IPS DF 6.9 (cell line): ENCODE measurements at places on chromosomes 7 and 10.

DNA sequence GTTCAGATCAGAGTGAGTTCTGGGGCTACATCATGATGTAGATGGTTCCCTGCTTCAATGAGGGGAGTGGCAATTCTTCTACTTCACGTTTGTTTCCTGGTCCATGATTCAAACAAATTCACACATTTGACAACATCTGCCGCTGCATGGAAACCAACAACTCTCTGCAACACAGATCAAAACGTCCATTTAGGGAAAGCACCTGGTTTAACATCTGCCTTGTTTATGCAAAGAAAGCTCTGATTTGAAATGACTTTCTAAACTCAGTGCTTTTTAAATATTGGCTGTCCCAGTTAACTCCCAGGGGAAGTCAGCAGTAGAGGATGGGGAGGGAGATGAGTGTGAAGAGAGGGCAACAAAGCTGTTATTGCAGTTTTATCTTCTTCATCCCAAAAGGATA, 93.8 kb downstream of the GAD2 start:
- no peak for DNase-seq

GRCh38 chr7:106312906-106313305, 28.1 kb upstream of the NAMPT start:
- DNase-seq: no peak

DNA sequence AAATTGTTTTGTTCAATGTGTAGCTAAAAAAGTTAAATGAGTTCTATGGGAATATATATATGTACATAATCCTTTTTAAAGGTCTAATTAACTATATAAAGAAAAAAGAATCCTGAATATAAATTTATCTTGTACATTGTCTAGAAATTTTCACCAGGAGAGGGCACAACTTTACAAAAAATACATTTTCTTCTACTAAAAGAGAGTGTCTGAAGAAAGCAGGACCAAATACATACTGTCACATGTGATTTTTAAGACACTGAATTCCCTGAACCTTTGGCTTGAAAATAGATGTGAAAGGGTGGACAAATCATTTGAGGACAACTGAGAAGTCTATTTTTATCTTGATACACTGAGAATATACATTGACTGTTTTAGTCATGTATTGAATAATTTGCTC, 204.3 kb downstream of the DGKB start:
- DNase-seq: no peak

- DNase-seq: no peak
Observed at GRCh38 chr7:156218544-156219306, 406.5 kb upstream of the SHH start.

- DNase-seq: no peak
Observed at GRCh38 chr7:366161-366803, 76.3 kb downstream of the FOXL3 start.

- no peak for DNase-seq
Observed at GRCh38 chr10:31952066-31952465, 23.4 kb upstream of the ARHGAP12 start.

- DNase-seq: no peak
Observed at GRCh38 chr7:55349121-55349520, 16.0 kb upstream of the LANCL2 start.

- no peak for DNase-seq
Observed at GRCh38 chr10:82378146-82378545, 503.2 kb downstream of the NRG3 start.

DNA sequence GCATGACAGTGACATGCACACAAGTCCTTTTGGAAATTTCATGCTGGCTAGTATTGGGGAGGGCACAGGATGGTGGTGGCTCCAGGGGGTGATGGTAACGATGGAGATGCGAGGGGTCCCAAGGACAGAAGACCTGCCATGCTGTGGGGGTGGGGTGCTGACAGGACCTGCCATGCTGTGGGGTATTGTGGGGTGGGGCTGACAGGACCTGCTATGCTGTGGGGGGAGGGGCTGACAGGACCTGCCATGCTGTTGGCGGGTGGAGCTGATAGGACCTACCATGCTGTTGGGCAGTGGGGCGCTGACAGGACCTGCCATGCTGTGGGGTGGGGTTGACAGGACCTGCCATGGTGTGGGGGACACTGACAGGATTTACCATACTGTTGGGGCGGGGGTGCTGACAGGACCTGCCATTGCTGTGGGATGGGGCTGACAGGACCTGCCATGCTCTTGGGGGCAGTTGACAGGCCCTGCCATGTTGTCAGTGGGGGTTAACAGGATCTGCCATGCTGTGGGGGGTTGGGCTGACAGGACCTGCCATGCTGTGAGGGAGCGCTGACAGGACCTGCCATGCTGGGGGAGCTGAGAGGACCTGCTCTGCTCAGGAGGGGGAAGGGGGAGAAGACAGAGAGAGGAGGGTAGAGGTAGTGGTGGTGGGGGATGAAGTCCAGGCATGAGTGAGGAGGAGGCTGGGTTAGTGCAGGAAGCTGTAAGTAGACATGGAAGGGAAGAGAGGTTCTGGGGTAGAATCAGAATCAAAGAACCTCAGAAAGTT, 36.2 kb upstream of the RET start:
- DNase-seq: no peak

DNA sequence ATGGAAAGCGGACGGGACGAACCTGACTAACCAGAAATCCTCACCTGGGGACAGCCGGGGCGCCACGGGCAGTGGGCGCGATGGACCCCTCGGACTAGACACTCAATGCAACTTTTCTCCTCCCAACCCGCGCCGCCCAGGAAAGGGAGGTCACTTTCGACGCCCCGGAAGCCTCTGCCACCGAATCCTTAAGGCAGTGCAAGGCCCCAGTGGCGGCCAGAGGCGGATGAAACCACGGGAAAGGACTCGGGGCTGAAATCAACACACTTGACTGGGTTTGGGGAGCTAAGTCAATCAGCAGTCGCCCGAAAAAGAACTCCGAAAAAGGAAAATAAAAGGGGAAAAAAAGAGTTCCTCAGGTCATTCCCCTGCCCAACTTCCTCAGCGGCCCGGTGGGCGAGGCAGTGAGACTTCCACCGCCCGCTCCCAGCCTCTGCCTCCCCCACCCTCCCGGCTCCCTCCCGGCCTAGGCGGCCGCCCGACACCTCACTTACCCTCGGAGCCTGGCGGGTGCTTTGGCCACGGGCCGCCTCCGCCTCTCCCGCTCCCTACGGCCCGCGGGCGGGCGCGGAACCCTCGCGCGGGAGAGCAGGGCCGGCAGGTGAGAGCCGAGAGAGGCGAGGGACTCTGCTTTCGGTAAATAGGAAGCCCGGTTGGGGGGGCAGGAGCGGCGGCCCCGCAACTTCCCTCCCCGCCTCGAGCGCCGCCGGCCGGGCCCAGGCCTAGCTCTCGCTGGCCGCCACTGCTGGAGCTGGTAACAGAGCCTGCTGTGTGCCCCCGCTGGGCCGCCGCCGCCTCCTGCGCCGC, 518 bp downstream of the WAPL start:
- DNase-seq: no peak

- no peak for DNase-seq
Observed at GRCh38 chr10:23474626-23475025, 35.8 kb downstream of the OTUD1 start.

- DNase-seq: no peak
Observed at GRCh38 chr7:34133356-34133982, 228.1 kb downstream of the BMPER start.

DNA sequence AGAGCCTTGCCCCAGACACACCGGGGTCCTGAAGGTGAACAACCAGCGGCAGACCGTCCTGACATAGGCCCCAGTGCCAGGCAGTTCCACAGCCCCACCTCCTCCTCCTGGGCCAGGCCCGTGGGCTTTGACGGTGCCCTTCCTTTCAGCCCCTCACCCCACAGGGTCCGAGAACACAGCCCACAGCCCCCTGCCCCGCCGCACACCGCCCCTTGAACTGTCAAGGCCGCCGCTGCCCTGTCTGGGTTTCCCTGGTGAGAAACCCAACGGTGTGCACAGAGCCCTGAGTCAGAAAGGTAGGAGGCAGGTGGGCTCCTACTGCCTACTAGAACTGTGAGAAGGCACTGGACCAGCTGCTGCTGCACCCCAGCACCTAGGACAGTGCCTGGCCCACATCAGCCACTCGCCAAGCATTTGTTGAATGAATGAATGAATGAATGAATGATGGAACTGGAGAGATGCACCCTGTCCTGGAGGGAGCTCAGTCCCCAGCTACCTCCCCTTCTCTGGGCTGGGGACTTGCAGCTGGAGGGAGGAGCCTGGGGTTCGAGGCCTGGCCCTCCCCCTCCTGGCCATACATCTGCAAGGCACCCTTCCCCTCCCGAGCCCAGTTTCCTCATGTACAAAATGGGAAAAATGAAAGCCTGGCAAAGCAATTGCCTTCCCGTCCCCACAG, 117.9 kb downstream of the SLIT1 start:
- no peak for DNase-seq

GRCh38 chr7:13197501-13197900, 510.1 kb downstream of the ARL4A start:
- DNase-seq: no peak

- DNase-seq: no peak
Observed at GRCh38 chr10:15715619-15716227, 4.0 kb downstream of the ITGA8 start.

DNA sequence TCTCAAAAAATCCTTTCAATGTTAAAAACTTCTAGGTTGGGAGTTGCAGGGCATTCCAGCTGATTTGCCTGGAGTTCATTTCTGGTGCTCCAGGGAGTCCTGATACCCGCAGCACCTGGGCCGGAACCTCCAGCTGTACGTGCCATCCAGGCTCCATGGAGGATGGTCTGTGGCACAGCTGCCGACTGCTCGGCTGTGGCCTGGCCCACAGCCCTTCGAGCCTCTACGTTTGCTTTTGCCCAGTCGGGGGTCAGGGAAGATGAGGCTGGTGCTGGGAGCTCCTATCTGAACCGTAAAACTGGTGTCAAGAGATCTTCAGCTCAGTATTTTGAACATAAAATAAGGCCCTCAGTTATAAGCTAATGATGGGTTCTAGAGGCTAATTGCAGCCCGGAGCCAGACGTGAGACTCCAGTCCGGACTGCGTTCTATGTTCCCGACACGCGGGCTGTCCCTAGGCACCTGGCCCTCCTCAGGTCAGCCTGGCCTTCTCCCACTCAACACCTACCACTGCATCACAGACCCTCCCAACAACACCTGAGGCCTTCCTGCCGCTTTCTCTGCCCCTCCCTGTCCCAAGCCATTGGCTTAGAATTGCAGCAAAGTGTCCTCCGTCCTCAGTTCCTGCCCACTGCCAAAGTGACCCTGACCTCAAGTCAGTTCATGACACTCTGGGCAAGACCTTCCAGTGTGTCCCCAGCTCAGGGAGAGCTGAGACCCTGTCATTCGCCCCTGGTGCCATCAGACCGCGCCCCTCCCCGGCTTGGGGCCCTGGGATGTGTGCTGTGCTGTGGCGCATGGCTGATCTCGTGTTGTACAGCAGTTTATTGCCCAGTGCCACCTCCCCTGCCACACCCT, 64.2 kb upstream of the DNAJB6 start:
- no peak for DNase-seq

DNA sequence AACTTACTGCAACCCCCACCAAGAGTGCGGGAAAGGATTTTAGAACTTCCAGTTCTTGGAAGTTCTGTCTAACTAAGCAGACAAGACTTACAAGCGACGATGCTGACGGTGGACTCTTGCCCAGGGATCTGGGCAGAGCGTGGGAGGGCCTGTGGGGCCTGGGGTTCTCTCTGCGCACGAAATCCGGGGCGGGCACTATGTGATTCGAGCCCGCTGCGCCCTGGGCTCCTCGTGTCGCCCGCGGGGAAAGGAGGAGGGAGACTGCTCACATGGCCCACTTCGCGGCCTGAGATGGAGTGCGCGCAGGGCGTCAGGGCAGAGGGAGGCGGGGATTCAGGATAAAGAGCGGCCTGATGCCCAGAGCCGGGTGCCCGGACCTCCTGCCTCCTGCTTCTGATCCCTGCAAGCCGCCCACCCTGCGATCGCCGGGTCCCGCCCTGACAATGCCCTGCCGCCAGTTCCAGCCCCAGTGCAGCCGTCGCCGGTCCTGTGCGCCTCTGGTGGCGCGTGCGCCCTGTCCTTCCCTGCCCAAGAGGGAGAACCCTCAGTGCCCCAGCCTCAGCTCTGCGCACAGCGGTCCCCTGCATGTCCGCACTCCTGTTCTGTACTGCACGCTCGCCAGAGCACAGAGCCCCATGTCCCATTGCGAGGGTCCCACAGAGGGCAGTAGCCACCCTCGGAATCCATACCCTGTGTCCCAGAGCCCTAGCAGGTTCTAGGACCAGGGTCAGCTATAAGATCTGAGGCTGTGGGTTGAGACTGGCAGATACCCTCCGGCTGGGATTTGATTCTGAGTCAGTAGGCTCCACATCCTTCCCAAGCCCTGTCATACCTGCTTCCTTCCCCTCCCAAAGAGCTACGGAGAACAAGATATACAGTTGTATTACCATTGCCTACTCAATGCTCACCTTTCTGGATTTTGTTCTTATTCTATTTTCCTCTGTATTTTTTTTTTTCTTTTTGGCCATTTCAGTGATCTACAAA, 99.4 kb upstream of the TMEM106B start:
- no peak for DNase-seq

GRCh38 chr10:112639298-112639697, 192.3 kb downstream of the VTI1A start:
- no peak for DNase-seq

DNA sequence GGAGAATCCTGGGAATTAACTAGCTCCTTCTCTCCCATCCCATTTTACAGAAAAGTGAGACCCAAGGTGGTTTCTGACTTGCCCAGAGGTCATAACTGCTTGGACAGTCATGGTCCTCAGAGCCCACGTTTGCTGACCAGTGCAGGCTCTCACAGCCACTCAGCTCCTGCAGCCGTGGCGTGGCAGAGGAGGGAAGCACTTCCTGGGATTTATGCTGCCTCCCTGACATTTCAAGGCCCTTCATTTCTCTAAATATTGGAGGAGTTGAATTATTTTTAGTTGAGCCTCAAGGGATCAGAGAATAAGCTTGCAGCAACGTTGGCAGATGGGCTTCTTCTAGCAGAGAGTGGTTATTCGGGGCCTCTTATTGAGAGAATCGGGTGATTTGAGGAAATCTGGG, 77.1 kb downstream of the LHPP start:
- no peak for DNase-seq

DNA sequence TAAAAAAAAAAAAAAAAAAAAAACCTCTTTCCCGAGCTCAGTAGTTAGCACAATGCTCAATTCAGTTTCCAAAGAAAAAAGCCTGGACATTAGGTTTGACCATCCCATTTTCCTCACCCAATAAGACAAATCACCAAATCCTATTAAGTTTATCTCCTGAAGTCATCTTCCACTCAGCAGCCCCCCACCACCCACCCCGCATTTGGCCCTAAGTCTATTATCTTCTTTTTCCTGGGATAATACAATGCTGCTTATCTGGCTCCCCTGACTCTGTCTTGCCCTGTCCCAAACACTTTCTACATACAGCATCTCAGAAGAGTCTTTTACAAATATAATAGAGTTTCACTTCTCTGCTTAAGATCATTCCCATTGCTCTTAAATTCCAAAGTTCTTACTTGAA, 17.8 kb upstream of the LMOD2 start:
- DNase-seq: no peak

DNA sequence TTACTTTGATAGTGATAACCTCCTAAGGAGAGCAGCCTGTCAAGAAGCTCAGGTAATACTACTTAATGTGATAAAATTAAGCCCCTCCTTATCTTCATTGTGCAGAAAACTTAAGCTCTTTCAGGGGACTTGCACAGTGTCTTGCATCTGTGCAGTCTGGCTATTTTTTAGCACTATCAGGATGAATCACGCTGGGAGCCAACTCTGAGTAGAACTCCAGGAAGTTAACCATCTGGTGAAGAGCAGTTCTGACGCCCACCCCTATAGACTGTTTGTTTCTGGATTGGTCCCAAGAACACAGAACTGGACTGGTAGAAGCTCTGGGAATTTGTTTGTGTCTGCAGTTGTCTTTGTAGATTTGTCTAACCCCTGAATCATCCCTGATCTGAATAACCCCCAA, 41.9 kb downstream of the AGK start:
- DNase-seq: no peak

GRCh38 chr10:63666836-63667383, 145.7 kb downstream of the REEP3 start:
- no peak for DNase-seq
